ENCODE measurements at places on chromosomes 3 and 15.

- DNase-seq: no peak
Observed at GRCh38 chr3:142735462-142735861, 11.6 kb downstream of the TRPC1 start.

DNA sequence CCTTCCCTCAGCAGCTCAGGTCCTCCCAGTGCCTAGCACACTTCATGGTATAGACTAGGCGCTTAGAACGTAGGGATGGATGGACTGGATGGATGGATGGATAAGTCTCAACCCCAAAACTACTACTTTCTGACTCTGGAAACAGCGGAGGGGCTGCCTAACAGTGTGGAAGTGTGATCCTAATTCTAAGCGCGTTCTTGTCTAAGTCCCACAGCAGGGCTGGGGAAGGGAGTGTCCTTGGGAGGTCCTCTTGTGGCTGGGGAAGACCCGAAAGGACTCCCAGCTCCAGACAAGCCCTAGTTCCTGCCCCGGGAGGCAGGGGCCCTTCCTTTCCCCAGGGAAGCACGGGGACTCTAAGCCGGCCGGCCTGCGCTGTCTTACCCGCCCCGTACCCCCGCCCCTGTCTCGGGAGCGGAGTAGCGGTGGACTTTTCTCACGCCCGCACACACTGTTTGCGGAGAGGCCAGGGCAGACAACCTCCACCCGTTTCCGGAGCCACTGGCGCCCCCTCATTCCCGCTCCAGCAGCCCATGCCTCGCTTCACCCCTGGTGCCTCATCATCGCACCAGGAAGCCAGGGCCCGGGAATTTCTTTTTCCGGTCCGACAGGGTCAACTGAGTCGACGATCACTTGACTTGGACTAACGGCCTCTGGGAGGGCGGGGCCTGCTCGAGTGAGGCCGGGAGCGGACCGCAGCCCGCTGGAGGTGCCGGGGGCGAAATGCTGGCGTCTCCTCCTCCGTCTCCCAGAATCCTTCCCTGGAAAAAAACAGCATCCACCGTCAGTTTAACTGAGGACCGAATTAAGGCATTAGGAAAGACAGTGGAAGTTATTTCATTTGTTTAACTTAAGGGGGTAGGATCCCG is 133.3 kb downstream of the TBC1D2B start:
- no peak for DNase-seq

DNA sequence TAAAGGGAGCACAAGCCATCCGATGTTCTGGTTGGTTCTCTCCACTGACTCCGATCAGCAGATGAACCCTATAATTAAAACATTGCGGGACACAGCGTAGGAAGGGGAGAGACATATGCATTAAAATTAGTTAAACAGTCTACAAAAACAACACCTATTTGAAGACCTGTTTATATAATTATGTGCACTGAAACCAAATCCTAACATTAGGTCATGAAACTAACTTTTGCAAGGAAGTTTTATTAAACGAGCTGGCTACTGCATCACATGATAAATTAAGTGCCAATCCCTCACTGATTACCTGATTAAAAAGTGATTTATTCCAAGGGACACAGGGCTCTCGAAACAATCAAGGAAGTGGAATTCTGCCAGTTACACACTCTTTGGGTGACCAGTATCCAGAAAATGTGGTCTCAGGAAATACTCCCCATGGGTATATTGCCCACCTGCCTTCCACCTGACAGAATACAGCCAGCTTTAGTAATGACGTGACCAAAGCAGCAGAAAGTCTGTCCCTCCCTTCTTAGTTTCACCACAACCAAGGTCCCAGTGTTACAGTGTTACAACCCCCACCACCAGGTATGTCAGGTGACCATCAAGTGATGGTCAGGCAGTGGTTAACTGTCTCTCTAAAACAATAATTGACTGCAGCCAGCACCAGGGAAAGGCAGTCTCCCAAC is 69.5 kb downstream of the HERC1 start:
- DNase-seq: no peak

DNA sequence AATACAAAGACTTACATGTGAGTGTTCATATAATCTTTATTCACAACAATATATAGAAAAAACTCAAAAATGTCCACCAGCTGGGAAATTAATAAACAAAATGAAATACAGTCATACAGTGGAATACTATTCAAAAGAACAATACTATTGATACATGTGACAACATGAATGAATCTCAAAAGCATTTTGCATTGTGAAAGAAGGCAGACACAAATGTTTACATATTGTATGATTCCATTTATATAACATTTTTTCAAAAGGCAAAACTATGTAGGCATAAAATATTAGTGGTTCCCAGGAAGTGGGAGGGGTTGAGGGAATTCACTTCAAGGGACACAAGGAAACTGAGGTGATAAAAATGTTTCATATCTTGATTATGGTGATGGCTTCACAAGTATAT is 303.2 kb downstream of the CTNNB1 start:
- DNase-seq: no peak

- DNase-seq: no peak
Observed at GRCh38 chr15:34335176-34336032, 2.2 kb downstream of the SLC12A6 start.

DNA sequence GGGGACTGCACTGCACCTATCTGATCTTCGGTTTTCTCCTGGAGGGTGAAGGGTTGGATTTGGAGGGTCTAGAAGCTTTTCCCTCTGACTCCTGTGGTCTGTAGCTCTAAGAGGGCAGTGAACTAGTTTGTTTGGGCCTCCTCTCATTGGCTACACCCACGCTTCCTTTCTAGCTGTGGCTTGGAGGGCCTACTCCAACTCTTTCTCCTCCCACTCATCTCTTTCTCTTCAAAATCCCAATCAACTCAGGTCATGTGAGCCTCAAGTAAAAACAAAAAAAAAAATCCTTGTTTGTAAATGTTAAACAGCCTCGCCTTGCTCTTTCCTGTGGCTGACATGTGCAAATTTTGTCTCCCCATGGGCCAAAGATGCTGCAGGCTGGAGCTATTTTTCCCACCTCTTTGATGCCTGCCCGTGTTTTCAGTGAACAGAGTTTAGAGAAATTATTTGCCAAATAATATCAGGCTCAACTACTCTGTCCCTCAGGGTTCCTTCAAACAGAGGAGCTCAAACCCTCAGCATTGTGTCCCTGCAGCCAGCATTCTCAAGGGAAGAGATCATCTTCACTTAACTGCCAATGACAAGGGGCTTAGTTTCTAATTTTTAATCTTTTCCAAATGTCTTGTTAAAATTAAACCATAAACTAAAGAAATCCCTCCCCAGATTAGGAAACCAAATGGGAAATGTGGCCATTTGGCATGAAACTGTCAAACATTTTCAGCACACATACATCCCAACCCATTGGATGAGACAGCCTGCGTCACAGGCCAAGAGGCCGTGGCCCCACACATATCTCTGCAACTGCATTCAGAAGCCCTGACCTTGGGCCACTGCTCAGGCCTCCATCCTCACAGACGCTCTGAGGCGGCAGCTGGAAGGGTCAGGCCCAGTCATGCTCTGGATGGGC is 114.8 kb upstream of the THBS1 start:
- DNase-seq: no peak

GRCh38 chr3:144189044-144189443 is 217.4 kb downstream of the DIPK2A start:
- DNase-seq: no peak
